Aorta (tissue), 5 donors: ENCODE measurements at places on chromosomes 12 and 14. TPM values are rescaled to one million over a fixed set of nuclear protein-coding genes. Genes with fewer than 3 reads are reported as not detected.

- DNase-seq, result no peak
Measured at GRCh38 chr12:20716037-20716436, 20.9 kb downstream of the SLCO1C1 start.

DNA sequence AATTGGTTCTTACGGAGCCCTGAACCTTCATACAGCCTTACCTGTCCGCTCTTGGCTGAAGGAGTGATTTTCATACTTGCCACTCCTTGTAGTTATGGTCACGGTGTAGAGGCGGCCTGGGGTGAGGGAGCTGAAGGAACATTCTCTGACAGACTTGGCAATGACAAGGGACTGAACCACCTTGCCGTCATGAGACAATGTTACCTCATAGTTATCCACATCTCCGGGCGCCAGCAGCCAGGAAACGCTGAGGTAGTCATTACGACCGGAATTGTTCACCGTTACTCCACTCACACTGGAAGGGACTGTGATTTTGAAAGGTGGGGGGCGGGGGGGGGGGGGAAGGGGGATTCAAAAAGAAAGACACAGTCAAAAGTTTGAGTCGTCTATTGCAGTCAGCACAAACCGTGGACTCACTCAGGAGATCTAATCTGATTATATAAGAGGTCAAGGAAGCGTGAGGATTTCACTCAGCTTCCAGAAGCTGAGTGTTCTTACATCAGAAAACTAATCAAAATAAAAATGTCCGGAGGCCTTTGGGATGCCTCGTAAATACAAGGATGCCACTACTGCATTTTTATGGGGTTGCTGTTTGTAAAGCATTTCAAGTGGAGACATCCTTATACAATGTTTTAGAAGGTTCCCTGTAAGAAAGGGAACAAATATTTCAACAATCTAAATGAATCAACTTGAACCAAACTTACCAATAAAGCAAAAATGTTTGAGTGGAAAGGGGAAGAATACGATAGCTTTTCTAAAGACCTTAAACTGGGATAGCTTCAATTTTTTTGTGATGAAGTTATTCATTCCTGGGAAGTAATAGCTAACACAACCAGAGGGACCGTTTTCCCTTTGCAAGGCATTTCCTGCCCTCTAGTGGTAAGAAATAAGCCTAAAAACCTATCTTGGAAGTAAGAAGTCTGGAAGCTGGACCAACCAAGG is 60.6 kb downstream of the PTPRB start:
- DNase-seq, result no peak

Gene SLCO1A2
- not detected for total RNA-seq

Gene LIN7A
- 5.8 TPM for total RNA-seq

Gene LRP6
- total RNA-seq, result 57.0 TPM

DNA sequence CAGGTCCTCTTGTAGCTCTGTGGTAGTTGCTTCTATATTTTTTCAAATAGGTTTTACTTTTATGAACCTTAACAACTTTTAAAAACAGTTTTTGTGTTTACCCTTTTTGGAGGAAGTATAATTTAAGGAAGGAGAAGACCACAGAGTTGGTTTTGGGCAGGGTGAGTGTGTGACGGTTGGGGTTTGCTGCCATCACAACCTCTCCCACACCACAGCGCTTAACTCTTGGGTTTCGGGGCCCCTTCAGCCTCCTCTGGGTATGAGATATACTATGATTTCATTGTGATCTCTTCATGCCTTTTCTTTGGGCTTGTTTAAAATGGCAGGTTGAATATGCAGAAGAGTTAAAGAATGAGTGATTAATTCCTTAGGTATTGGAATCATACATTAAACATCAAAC is 228.7 kb upstream of the CRY1 start:
- DNase-seq, result no peak

Gene TSHR
- total RNA-seq, result 0.29 TPM

DNA sequence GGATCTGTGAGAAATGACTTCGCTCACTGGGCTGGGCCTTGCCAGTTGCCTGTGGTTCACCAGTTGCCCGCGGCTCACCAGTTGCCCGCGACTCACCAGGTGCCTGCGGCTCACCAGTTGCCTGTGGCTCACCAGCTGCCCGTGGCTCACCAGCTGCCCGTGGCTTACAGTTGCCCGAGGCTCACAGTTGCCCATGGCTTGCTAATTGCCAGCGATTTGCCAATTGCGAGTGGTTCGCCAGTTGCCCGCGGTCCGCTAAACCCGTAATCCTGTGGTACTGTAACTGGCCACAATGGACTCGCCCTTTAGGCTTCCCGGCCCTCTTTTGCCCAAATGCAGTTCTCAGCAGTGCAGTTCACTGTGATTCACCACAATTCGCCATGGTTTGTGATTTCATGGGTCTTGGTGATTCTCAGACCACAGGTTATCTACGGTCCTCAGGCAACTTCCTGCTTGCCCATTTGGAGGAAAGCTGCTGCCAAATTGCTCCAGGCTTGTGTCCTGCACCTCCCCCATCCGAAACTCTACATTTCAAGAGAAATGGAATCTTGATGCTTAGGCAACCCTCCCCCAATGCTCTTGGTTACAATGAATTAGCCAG is 15.0 kb upstream of the MEG3 start:
- DNase-seq, result no peak

DNA sequence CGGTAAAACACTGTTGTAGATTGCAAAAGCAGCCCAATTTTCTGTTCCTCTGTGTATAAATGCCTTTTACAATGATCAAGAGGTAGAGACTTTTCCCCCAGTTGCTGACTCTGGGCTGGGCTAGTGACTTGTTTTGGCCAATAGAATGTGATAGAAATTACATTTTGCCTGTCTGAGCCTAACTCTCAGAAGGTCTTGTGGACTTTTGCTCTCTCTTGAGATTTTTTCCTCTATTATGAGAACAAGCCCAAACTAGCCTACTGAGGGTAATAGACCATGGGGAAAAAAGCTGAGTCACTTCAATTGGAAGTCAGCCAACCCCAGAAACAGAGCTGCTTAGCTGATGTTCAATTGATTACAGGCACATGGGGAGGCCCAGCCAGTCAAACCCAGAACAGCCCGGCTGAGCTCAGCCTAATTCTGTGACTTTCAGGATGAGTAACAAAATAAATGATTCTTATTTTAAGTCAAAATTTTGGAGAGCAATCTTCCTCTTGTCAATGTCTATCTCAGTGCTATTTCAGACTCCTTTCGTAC is 61.4 kb downstream of the MYF5 start:
- no peak for DNase-seq

- no peak for DNase-seq
Measured at GRCh38 chr12:124498275-124499189, 68.9 kb downstream of the NCOR2 start.

Gene LMNTD1
- not detected for total RNA-seq

Gene KRT74
- not detected for total RNA-seq

- DNase-seq, result no peak
Measured at GRCh38 chr12:12398026-12398859, 41.4 kb downstream of the BORCS5 start.

Gene ACADS
- 11.3 TPM for total RNA-seq

Gene KRT82
- total RNA-seq, result not detected

DNA sequence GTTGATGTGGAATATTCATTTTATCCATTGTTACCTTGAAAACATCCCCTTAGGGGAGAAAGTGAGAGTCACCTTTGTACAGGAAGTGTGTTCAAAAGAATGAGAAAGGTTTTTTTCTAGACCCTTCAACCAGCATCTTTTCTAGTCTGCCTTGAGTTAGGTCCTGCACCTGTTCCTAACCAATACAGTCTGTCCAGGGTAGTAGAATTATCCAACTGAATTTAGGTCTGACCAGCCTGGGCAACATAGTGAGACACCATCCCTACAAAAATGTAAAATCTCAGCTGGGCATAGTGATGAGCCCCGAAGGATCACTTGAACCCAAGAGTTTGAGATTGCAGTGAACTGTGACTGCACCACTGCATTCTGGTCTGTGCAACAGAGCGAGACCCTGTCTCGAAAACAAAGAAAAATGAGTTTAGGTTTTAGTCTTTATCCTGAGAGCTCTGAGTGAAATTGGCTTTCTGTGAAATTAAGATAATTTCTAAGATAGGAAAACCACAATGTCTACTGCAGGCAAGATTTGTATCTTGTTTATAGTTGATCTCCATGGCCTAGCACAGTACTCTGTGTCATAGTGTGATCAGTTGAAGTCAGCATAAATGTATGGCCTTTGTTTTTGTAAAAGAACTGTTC is 25.2 kb downstream of the ARHGAP5 start:
- no peak for DNase-seq

Gene POTEG
- total RNA-seq, result not detected

GRCh38 chr12:115916910-115917668 is 360.4 kb downstream of the MED13L start:
- peak; percentile 89 for DNase-seq

Gene TAS2R43
- total RNA-seq, result 0.36 TPM

GRCh38 chr12:89167986-89168385 is 184.3 kb downstream of the DUSP6 start:
- DNase-seq, result no peak
